ENCODE measurements at places on chromosomes 2 and 18.

DNA sequence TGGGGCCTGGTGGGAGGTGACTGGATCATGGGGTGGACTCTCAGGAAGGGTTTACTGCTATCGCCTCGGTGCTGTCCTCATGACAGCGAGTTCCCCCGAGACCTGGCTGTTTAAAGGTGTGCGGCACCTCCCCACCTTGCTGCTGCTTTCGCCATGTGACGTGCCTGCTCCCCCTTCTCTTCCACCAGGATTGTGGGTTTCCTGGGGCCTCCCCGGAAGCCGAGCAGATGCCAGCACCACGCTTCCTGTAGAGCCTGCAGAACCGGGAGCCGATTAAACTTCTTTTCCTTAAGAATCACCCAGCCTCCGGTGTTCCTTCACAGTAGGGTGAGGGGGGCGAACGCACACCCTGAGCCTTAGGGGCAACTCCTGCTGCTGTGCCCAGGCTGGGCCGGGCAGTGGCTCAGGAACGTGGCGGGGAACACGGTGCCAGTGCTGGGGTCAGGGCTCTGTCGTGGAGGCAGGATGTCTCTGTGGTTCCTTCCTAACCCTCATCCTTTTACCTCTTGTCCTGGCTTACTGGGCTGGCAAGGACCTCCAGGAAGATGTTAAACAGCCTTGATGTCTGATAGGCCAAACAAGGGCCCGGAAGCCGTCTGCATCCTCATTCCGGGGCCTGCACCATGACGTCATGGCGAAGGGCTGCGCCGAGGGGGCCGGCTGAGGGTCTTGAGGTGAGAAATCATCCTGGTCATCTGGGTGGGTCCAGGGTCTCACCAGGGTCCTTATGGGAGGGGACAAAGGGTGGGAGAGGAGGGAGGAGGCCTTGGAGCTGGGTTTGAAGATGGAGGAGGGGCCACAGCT is 12.7 kb downstream of the NEU4 start:
- no peak for DNase-seq

DNA sequence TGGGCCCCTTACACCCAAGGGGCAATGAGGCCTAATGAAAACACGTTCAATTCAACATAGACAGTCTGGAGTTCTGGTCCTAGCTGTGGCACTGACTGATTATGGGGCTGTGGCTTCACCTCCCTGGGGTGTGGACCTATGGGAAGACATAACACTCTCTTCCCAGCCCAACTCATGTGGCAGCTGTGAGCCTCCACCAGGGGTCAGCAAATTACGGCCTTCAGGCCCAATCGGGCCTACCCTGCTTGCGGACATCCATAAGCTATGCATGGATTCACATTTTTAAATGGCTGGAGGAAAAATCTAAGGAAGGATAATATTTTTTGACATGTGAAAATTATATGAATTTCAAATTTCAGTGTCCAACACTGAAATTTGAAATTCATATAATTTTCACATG is 101.3 kb downstream of the LOXHD1 start:
- no peak for DNase-seq

DNA sequence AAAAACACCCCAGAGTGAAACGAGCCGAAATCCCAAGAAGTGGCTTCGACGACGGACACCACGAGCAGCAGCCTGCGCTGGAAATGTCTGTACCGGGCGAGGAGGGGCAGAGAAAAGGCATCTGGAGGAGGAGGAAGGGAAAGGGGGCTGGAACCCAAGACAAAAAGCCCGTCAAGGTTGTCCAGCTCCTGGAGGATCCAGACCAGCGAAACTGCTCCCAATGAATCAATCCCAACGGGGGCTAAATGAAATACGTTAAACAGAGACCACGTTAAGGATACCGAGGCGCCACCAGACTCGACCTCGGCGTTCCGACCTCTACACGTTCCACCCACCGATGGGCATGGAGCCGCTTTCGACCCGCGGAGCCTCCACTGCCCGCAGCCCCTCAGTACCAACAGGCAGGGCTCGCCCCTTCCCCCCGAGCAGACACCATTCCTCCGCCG is 400 bp downstream of the CCDC88A start:
- peak; percentile 77 for DNase-seq

DNA sequence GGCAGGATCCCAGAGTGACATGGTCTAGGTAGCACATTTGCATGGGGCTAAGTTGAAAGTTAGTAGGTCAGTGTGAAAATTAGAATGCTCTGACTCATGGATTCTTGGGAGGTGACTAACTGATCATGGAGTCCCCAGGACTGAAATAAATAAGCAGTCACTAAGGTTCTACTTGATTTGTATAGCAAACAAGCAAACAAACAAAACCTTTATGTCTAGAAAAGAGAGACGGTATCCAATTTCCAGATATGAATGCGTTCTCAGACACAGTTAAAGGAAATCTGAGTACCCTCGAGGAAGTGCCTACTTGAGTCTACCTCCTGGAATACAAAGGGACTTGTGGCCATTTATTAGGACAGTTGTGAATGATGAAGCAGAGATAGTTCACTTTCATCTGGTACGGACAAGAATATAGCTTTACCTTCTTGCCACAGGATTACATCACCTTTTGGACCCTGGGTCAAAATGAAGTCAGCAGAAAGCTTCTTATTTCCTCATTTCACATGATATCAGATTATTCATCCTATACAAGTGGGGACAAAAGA is 54.3 kb upstream of the AGPS start:
- DNase-seq, result peak; percentile 82

DNA sequence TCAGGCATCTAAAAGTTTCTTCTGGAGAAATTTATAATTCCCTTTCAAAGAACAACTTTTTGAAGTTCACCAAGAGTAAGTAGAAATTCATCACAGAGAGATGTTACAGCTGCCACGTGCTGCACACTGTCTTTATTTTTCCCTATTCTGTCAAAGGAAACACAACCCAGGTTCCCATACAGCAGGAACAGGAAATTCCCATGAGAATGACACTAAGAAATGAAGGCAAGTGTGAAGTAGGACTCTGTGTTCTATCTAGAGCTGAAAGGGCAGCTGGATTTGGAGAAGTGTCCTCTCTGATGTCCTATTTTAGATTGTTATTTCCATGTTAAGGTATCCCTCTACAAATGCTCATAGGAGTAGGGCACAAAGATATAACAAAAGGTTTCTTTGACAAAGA is 58.8 kb downstream of the PID1 start:
- DNase-seq, result no peak

GRCh38 chr18:48488388-48488850 is 50.4 kb upstream of the CTIF start:
- DNase-seq, result no peak

GRCh38 chr2:241017228-241017940 is 19.0 kb downstream of the SNED1 start:
- DNase-seq, result no peak
